Activated CD8-positive, alpha-beta memory T cell treated with anti-CD3 and anti-CD28 coated beads for 4 hours (primary cell): ENCODE measurements at places on chromosomes 5 and 9.

GRCh38 chr9:137760426-137760825 is 117.2 kb upstream of the CACNA1B start:
- DNase-seq = no peak

DNA sequence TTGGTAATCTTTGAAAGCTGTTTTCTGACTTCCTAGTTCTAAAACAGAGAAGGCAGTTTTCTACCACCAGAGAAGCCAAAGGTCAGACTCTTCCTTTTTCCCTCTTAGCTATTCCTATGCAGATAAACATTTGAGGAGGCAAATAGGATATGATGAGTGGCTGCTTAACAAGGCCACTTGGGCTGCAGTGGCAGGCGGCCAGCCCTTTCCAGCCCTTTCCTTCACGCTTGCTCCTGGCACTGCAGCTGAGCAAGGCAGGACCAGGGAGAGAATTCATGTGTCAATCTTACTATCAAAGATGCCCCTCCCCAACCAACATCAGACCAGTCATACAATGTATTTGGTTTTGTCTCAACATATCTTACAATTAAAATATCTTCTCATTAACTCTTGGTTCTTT is 36.8 kb upstream of the RNF38 start:
- no peak for DNase-seq

DNA sequence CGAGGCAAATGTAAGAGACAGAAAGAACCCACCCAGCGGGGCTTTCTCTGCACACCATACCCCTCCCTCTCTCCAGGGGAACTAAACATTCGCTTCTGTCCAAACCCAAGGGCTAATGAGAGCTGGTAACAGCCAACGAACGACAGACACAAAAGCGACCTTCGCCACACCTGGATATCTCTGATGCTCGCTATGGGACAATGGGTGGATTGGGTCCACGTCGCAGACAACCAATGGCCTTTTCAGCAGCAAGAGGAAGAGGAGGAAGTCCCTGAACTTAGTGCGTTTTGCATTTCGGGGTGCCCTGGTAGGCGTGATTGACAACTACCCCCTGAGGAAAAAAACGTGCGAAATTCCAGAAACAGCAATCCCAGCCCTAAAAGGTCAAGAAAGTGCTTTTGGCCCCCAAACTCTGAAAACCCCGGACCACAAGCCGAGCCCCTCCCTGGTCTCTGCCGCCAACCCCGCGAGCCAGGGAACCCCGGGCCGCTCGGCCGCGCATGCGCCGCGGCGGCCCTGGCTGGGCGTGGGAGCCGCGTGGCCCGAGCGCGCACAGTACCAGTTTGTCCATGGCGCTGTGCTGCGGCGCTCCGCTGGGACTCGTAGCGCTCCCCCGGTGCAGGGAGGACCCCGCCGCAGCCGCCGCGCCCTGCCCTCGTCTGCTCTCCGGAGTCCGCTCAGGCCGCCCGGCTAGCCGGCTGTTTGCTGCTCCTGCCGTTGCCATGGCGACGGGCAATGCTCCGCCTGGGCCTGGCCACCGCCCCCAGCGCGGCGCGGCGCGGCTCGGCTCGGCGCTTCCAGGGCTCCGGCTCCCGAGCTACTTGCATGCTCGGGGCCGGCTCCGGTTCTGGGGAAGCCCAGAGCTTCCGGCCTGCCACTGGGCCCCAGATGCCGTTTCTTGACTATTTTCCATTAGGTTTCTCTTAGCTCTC is 66.9 kb upstream of the DNAH5 start:
- DNase-seq = no peak

- peak; percentile 9 for DNase-seq
Observed at GRCh38 chr9:19379697-19380046, 364 bp downstream of the RPS6 start.

DNA sequence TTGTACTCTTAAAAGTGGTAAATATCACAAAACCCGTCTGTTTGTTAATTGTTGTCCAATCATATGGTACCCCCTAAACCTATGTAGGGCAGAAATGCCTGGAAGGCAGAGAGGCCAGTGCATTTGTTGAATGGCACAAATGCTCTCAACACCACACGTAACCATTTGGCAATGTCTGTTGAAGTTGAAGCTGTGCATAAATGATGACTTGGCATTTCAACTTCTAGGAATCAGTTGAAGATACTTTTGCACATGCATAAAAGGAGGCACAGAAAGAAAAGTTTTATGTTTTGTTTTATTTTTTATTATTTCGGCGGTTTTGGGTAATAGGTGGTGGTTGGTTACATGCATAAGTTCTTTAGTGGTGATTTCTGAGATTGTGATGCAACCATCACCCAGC is 246.6 kb downstream of the TAF11L14 start:
- no peak for DNase-seq

DNA sequence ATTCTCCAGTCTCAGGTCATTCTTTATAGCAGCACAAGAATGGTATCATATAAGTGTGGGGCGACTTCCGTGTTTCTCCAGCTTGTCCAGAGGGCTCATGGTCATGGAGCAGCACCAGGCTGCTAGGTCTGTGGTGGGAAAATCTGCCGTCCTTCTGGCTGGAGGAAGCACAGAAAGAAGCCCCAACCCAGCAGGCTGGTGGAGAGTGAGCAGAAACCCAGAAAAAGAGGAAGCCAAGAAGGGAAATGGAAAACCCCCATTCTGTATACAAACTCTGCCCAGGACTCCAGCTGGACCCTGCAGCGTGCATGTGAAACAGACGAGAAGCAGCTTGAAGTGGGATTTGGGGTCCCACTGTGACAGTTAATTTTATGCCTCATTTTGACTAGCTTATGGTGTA is 34.3 kb upstream of the OLFM1 start:
- DNase-seq = no peak

DNA sequence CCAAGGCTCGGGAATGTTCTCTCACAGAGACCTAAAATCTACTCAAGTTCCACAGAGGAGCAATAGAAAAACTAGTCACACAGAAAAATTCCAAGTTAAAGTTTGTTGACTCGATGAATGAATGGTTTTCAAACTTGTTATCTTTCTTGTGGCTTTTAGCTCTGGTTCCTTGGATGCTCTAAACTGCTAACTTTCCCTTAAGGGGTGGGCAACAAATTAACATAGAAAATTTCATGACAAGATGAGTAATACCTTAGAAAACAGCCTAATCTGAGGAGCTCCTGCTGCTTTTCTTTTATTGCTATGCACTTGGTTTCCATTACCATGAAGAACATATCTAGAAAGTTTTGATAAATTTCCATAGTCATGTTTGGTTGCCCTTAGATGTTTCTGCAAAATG is 100.2 kb upstream of the CCDC112 start:
- no peak for DNase-seq

DNA sequence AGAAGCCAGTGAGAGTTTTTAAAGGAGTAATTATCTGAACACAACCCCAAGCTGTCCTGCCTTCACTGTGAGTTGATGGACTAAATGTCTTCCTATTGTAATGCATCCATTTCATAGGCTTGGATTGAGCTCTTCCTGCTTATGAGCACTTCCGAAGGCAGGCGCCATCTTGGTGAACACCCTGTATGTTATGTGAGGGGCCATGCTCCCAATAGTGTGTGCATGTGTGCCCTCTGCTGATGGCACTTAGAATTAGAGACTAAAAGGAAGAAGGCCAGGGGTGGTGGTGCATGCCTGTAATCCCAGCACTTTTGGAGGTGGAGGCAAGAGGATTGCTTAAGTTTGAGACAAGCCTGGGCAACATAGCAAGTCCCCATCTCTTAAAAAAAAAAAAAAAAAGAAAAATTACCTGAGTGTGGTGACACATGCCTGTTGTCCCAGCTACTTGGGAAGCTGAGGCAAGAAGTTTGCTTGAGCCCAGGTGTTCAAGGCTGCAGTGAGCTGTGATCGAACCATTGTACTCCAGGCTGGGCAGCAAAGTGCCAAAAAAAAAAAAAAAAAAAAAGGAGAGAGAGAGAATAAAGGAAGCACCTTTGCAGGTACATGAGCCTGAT is 65.0 kb downstream of the C9orf152 start:
- DNase-seq = no peak

GRCh38 chr5:129271308-129271707 is 176.8 kb downstream of the ISOC1 start:
- DNase-seq = no peak

DNA sequence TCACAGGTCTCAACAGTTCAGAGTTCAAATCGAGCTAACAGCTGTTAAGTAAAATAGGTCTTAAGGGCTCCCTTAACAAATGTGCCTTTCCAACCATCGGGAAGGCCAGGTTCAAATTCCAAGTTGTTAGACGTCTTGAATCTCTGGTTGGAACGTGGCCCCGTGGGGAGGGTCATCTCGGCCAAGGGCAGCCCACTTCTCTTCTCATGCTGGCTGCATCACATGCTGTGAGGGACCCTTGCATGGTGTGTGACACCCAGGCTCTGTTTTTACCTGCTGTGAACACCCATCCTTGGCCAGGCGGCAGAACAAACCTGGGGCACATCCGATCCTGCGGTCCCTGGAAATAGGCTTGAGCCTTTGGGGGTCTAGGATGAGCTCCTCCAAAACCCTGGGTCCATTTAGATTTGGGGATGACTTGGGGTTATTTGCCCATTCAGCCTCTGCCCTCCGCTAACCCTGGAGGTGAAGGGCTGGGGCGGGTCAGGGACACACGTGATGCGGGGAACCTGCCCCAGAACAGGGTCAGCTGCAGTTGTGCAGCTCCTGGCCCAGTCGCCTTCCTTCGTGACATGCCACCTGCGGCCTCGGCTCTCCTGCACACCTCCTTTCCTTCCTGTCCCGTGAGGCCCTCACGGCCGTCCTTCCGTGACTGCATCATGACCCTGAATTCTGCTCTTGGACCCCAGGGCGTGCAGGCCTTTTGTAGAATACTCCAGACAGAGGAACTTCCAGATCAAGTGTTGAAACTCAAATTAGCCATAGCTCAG is 45.9 kb downstream of the BOD1 start:
- DNase-seq = no peak

DNA sequence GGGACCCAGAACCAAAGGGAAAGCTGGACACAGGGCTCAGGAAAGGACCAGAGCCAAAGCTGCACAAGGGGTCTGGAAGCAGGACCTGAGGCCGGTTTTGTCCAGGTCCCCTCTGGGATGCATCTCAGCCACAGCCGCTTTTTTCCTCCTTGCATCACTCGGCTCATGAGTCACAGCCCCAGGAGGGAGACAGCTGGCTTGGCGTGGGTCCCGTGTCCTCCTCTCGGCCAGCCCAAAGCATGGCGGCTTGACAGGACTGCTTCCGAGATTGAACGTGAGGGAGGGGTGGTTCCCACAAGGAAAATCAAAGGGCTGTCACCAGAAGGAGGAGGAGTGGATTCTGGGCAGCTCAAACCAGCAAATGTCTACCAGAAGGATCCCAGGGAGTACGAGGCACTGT is 56.7 kb upstream of the CPLX2 start:
- DNase-seq = no peak

DNA sequence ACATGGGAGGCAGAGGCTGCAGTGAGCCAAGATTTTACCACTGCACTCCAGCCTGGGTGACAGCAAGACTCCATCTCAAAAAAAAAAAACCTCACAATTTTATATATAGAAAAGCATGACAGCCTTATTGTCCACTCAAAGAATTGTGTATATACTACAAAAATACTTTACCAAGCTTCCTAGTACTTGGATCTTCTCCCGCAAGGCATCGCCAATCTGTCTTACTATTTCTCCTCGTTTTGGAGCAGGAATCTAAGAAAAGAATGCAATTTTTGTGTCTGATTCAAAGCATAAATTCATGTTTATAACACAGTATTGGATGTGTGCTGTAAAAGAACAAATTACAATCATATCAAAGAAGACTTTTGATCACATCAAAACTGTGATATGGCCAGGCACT is 11.3 kb downstream of the ALDH7A1 start:
- DNase-seq = no peak

- DNase-seq = no peak
Observed at GRCh38 chr5:148841519-148841918, 15.1 kb downstream of the ADRB2 start.

DNA sequence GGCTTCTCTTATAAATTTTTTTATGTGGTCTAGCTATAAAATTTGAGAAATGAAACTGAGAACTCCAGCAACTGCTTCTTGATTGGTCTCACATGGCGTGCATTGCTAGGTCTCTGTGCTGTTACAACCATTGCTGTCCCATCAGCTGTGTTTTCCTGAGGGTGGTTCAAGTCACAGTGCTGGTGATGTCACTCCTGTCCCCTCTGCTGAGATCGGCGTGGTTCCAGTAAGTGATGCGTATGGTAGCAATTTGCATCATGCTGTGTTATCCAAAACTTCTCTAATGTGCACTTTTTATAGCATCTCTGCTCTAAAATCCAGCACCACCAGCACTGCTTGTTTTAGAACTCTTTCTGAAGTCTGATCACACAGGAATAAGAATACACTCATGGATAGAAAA is 112.6 kb upstream of the ZNF608 start:
- DNase-seq = no peak

- DNase-seq = no peak
Observed at GRCh38 chr9:95515272-95516113, 1.3 kb downstream of the PTCH1 start.

DNA sequence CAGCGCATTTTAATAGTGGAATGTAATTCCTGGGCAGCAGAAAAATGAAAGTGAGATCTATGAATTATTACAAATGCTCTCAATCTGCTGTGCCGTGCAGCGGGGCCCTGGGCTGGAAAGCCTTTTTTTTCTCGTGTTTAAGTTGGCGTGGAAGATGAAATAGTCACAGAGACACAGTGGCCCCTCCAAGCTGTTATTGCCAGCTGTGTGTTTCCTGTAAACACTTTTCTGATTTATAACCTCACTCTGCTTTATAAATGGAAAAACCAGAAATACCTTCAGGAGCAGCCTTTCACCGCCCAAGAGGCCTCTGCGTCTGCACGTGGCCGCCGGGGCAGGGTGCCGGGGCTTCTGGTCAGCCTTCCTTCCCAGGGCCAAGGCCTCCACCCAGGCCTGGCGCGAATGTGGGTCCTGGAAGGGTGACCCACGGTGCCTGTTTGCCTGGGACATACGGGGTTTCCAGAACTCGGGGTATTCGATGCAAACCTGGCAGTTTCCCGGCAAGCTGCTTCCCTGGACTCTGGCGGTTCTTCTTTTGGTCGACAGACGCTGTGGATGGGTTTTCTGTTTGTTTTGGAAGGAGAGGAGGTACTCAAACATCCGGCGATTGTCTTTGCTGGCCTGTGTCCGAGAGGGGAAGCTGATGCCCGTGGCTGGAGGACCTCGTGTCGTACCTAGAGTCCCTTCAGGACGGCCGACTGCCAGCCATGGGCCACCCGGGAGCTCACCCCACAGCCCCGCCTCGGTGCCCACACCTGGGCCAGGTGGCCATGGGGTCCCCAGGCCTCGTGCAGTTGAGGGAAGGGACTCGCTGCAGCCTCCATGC is 256.7 kb downstream of the PARP8 start:
- no peak for DNase-seq

DNA sequence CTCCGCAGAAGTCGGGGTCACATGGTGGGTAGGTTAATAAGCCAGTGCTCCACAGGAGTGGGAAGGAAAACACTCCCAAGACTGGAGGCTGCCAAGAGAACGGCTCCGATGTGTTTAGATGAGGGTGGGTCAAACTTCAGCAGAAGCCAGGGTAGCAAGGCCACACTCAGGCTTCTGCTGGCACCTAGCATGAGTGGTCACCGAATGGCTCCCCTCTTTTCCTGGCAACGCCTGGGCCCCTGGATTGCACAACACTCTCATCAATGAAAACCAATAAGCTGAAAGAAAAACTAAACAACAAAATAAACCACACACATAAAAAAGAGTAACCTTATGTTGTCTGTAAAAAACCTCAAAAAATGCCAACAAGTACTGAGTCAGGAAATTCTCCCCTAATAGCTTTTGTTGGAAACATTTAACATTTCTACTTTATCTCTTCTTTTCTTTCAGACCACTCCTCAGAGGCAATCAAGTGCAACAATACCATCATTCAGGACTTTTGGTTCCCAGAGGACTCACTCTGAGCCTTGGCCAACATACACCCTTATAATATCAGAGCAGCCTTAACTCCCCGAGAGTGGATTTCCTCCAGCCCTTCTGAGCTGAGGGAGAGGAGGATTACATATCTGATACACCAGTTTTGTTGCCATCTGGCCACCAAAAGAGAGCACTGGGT is 279.9 kb downstream of the ENC1 start:
- DNase-seq = no peak
